ENCODE measurements at places on chromosomes 6 and 20. TPM values are rescaled to one million over a fixed set of nuclear protein-coding genes. Genes with fewer than 3 reads are reported as not detected.

EPB41L2 gene
- 89.5 TPM for total RNA-seq

GTSF1L gene
- not detected for total RNA-seq

HCRTR2 gene
- not detected for total RNA-seq

SEL1L2 gene
- total RNA-seq, result not detected

SLC26A8 gene
- not detected for total RNA-seq

SAMHD1 gene
- total RNA-seq, result 18.4 TPM

BMP7 gene
- not detected for total RNA-seq

SIRPD gene
- not detected for total RNA-seq

PAQR8 gene
- 4.8 TPM for total RNA-seq

PAK5 gene
- total RNA-seq, result not detected

DYNLT2 gene
- 0.83 TPM for total RNA-seq

MCHR2 gene
- not detected for total RNA-seq

JAG1 gene
- 9.5 TPM for total RNA-seq
